ENCODE measurements at places on chromosomes 6 and 20.

- DNase-seq, result no peak
Measured at GRCh38 chr20:7411075-7411474, 529.2 kb downstream of the HAO1 start.

DNA sequence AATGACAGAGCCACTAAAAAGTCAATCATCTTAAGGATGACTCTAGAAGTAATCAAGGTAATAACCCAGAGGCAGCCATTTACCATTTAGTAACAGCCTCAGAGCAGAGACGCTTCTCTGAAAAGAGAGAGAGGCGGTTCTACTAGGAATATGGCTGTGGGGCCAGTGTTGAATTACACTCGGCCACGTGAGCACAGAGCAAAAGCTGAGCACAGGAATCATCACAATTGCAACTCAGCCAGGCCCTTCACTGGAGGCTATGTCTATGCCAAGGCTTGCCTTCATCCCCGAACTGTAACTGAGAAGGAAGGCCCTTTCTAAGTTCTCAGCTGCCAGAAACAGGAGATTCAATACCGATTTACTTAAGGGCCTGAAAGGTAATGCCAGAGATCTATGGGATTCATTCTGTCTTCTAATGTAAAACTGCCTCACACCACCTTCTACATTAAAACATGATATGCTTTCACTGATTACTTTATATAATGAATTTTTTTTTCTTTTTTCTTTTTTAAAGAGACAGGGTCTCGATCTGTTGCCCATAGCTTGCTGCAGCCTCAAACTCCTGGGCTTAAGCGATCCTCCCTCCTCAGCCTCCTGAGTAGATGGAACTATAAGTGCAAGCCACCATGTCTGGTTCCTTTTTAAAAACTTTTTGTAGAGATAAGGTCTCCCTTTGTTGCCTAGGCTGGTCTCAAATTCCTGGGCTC lies 67.6 kb downstream of the NUDT3 start:
- DNase-seq, result no peak

DNA sequence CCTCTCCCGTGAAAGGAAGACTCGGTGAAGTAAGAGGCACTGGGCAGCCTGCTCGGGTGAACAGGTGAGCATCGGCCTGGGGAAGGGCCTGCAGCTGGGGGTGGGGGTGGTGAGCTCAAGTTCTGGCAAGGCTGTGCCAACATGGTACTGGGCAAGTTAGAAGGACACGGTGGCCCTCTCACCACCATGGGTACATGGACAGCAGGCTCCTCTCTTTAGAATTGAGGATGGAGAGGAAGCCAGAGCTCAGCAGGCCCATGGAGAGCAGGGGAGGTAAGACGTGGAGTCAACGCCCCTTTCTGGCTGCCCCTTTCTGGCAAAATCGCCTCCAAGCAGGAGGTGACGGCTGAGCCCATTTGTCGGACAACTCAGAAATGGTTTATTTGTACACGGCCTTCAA lies 135.6 kb downstream of the ANKRD60 start:
- no peak for DNase-seq

DNA sequence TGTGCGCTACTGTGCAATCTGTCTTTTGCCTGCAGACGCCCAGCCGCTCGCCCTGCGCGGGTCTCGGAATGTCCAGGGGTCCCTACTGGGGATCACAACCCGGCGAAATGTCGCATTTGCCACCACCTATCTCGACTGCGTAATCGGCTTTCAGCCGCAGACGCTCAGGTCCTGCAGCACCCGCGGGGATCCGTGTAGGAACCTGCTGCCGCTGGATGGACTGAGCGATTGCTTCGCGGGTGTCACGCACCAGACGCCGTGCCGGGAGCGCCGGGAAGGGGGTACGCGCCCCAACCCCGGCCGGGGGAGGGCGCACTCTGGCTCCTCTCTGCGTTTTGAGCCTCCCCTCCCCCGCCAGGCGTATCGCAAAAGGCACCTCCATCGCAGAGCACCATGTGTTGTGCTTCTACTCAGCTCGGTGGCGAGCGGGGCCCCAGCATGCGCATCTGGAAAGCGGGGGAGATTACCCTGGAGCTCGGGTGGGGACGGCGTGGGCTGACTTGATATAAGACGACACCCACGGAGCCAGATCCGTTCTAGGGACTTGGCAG lies 747 bp upstream of the PTPRA start:
- DNase-seq, result peak; percentile 86

DNA sequence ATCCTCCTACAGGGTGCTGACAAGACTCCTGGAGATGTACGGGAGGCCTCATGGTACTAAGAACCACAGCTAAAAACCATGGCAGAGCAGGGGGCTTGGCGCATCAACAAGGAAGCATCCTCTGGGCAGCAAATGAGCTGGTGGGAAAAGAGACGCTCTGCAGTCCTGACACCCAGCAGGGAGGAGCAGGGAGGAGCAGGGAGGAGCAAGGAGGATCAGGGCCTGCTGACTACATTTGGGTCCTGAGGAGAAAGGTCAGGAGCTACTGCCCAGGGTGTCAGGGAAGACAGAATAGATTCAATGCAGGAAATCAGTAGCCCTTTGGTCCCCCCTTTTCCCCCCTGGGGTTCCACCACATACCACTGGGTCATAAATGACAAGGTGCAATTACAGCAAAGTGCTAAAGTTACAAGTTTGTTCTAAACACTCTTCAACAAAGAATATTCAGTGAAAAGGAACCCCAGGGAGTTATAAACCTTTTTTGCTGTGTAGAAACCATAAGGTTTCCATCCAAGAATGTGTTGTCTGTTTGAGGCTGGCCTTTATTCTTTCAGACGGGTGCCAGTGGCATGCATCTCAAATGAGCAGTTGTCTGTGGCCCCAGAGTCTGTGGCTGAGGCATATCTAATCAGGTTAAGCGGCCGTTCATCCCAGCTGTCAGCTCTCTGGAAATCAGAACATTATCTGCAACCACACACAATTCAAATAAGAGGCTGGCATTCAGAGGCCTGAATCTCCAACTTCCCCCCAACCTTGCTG lies 325.0 kb downstream of the CDC5L start:
- peak; percentile 19 for DNase-seq

DNA sequence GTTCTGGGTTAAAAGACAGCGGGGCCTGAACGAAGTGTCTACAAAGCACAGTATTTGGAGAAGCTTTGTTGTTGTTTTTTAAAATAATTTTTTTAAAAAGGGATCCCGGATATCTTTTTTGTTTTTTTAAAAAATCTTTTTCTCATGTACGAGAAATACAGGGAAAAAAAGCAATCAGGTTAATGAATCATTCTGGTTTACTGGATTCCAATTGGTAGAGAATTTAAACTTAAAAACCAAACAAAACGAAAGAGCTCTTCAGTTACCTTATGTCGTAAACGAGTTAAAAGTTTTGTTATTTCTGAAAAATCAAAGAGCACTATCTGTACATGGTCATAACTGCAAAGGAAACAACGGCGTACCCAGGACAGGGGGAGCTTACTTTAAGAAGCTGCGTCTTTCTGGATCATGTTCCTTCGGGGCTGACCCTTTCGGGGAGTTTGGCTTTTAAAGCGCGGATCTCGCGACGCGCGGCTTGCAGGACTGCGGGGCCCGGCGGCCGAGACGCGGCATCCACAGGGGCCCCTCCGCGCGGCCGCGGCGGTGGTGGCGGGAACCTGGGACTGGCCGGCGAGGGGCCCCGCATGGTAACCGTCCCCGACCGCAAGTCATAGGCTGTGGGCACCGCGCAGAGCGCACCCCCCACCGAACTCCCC lies 927 bp downstream of the IL20RA start:
- DNase-seq, result no peak

DNA sequence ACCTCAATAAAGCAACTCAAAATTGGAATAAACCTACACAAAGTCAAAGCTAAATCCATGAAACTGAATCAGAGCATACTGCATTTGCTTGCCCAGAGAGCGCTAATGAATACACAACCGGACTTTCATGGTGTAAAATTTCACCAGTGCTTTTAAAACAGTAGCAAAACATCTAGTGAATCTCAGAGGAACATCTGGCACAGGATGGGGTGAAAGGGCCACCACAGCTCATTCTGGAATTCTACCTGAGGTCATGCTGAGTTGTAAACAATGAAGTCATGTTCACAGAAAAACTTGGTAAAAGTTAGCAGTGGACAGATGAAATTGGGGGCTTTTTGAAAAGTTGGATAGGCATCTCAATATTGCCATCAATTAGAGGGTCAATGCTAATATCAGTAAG lies 125.6 kb upstream of the STXBP5 start:
- DNase-seq, result no peak

- peak; percentile 60 for DNase-seq
Measured at GRCh38 chr6:31659649-31660380, 763 bp downstream of the C6orf47 start.

All from hematopoietic multipotent progenitor cell treated with erythropoietin and hydrocortisone succinate and interleukin-3 and kit ligand, for 8 days (in vitro differentiated cells).